HS-5 (cell line): ENCODE measurements at places on chromosomes 6 and 20.
A peak's percentile ranks its signal among the peaks of the same experiment; 100 is the strongest.

GRCh38 chr6:33732817-33733708 is 13.6 kb downstream of the IP6K3 start:
- DNase-seq = no peak

DNA sequence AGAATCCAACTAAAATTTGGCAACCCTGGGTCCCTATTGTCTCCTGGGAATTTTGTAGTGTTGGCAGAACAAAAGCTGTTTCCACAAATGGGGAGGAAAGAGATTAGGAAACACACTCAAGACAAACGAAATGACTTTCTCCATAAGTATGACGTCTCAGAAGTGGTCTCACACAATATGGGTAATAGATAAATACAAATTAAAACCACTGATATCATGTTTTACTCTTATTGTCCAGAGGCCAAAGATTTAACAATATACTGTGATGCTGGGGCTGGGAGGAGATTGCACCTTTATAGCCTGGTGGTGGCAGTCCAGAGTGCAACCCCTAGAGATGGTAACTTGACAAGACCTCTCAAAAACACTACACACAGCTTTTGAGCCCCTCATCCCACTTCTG is 18.6 kb downstream of the FKBP1A start:
- DNase-seq = no peak

DNA sequence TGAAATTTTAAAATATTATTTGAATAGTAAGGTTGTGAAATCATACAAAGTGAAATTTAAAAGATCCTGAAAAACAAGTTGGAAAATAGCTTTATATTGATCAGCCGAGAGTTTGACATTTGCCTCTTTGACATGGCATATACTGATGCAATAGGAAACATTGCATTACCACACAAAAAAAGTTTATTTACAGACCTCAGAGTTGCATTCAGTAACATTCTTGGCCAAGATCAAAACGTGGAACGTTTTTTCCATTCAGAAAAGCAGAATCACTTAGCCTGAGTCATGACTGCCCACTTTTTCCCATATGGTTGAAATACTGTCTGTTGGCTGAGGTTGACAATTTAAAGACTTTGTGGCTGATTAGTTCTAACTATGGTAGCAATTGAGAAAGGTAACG is 55.1 kb upstream of the BACH2 start:
- DNase-seq = peak; percentile 58

GRCh38 chr6:12865671-12866181 is 149.2 kb downstream of the PHACTR1 start:
- DNase-seq = no peak

DNA sequence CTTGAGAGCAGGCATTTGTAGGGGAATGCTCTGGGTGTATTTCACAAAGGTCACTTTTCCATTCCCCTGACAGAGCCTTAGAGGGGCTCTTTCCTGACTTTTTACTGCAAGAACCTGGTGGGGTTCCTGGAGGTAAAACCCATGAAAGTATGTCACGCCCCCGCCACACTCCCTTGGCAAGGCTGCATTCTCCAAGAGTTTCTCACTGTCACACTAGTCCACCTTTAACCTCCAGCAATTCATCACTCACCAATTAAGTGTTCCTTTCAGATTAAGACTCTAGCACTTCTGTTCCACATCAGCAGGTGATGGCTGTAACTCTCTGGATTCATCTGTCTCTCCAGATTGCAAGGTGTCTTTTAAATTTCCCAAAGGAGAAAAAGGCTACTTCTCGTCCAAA is 32.7 kb upstream of the NKX2-4 start:
- DNase-seq = no peak

DNA sequence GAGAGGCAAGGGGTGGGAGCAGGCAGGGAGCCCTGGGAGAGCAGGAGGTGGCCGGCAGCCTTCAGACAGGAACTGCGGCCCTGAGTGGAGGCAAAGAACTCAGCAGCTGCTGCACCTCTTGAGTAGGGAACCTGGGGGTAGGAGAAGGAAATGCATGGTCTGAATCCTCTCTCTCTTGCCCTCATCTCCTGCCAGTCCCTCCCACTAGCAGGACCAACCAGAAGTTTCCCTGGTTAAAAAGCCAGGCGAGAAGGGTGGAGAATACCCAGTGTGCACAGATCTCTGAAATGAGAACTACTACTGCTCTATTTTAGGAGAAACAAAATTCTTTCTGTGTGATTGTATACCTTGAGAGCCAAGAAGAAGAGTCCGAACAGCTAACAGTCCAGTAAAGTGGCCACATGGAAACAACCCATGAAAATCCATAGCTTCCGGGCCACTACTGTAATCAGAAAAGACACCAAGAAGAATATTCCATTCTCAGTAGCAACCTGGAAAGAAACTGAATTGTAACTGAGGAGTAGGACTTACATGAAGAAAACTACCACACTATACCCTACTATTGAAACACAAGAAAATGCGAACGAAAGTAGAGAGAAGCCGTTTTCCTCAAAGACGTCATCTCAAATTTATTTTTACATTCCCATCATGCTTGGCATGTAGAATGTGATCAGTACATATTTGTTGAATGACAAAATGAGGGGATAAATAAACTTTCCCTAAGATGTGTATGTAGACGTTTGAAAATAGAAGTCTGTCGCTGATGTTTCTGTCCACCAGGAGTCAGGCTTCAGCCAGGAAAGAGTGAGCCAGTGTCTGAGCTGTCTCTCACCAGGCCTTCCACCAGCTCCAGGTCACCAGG is 25.6 kb downstream of the WRNIP1 start:
- DNase-seq = peak; percentile 74
